ENCODE measurements at places on chromosomes 7 and 10.

DNA sequence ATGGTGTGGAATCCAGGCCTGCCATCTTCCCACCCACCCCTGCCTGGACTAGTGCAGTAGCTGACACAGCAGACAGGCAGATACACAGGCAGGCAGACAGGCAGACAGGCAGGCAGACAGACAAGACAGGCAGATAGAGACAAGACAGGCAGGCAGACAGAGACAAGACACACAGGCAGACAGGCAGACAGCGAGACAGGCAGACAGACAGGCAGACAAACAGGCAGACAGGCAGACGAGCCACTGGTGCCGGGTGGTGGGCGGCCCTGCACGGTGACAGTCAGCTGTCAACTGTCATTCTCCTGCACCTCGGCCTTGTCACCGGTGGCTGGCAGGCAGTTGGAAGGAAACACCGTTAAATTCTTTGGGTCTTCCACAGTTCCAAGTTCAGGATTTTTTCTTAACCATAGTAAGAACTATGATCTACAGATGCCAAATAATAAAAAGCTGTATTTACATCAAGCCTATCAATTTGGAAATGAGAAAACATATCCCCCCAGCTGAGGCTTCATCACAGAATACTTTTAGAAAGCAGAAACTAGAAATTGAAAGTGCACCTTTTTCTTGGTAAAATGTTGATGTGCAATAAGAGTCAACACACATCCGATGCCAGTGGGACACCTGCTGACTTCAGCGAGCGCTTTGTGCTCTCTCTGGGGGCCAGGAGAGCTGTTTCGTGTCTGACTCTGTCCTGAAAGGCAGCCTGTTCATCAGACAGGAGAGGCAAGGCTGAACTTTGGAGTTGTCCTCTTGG, 250.4 kb downstream of the DNAJB6 start:
- DNase-seq: no peak

GRCh38 chr10:8874972-8875371, 820.5 kb downstream of the GATA3 start:
- no peak for DNase-seq

- DNase-seq: no peak
Measured at GRCh38 chr7:99005776-99006175, 127.4 kb downstream of the TRRAP start.

- peak; percentile 92 for DNase-seq
Measured at GRCh38 chr7:5143935-5144903, 45.8 kb upstream of the WIPI2 start.

- DNase-seq: no peak
Measured at GRCh38 chr7:35467456-35467978, 213.6 kb upstream of the TBX20 start.

GRCh38 chr7:14834456-14834855, 68.1 kb downstream of the DGKB start:
- DNase-seq: no peak

DNA sequence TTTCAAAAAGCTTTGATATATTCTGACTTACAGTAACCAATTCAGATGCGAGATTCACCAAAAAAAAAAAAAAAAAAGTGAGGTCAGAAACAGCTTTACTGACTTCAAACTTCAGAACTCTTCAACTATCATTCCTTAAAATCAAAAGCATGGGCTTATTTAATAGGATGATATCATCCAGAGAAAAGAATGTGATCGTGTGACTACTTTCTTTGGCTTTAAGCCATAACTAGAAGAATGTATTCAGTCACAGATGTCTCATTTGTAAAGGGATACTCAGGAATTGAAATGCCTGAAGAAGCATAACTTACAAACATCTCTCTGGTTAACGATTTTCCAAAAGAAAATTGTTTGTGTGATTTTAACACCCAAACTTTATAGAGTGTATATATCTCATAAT, 11.5 kb downstream of the TPK1 start:
- DNase-seq: no peak

- no peak for DNase-seq
Measured at GRCh38 chr10:114479307-114479706, 75.0 kb upstream of the AFAP1L2 start.

Data from GM13977 (cell line).